ENCODE measurements at places on chromosomes 3 and 15.
A peak's percentile ranks its signal among the peaks of the same experiment; 100 is the strongest.

GRCh38 chr15:61762676-61763075 lies 297.6 kb downstream of the VPS13C start:
- DNase-seq, result no peak

- no peak for DNase-seq
These were observed 657.0 kb downstream of the TUSC7 start for GRCh38 chr3:117366574-117366973.

- DNase-seq, result no peak
These were observed 344.3 kb upstream of the TBL1XR1 start for GRCh38 chr3:177541541-177541940.

DNA sequence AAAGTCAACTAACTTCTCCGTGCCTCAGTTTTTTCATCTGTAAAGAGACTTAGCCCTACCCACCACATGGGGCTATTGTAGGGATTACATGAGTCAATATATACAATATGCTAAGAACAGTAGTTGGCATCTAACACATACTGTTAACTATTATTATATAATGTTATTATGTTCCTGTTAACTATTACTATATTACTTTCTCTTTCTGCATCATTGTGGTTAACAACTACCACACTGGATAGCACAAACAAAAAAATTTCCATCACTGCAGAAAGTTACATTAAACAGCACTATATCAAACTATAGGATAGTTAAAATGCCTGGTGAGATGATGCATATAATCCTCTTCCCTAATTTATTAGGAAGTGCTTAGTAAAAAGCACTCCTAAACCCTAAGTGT lies 23.7 kb downstream of the STAG1 start:
- no peak for DNase-seq

DNA sequence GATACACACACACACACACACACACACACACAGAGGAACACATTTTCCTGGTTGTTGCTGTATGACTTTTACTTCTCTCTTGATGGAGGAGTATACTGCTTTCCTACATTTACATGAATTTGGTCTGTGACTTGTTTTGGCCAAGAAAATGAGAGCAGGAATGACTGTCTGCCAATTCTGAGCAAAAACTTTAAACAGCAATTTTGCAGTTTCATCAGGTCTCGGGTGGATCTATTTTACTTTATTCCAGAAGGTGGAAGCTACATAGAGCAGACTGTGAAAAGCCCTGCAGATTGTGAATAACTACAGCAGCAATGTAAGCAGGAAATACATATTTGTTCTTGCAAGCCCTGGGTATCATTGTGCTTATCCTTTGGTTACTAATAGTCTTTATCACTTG lies 1350.0 kb upstream of the EPHA6 start:
- no peak for DNase-seq

DNA sequence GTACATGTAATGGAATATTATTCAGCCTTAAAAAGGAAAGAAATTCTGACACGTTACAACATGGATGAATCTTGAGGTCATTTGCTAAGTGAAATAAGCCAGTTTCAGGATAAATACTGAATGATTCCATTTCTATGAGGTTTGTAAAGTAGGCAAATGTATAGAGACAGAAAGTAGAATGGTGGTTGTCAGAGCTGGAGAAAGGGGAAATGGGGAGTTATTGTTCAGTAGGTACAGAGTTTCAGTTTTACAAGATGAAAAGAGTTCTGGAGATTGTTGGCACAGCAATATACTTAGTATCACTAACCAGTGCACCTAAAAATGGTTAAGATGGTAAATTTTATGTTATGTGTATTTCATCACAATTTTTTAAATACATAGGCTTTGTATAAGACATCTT lies 60.6 kb downstream of the USP8 start:
- DNase-seq, result no peak

DNA sequence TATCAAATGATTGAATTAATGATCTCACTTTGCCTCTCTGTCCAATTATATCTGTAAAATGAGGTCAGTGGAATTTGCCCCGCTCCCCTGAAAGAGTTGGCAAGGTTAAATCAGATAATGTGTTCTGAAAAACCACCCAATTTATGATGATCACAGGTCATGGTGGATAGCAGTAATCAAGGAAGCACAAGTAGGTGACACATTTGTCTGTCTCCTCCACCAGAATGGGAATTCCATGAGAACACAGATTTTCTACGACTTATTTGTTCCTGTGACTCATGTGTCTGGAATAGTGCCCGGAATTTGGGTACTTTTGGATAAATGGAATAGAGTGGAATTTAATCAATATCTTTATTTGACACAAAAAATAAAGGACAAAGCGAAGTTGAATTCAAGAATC lies 220.9 kb upstream of the SUCLG2 start:
- DNase-seq, result no peak

DNA sequence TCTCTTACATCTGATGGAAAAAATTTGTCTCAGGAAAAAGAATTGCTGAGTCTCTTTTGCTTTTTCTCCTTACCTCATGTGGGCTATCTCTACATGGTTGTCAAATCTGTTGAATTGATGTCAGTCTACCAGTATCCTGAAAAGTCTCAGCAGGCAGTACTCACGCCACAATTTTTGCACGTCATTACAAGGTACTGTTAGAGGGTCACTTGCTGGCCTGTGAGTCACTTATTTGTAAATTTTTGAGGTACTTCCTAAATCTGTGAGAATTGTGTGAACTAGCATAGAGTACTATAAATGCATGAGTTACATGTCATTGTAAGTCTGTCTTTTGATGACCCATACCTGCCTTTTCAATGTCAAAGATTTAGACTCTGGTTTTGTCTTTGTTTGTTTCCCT lies 15.9 kb downstream of the HPS3 start:
- DNase-seq, result no peak

GRCh38 chr3:123331006-123331405 lies 117.9 kb downstream of the ADCY5 start:
- no peak for DNase-seq

DNA sequence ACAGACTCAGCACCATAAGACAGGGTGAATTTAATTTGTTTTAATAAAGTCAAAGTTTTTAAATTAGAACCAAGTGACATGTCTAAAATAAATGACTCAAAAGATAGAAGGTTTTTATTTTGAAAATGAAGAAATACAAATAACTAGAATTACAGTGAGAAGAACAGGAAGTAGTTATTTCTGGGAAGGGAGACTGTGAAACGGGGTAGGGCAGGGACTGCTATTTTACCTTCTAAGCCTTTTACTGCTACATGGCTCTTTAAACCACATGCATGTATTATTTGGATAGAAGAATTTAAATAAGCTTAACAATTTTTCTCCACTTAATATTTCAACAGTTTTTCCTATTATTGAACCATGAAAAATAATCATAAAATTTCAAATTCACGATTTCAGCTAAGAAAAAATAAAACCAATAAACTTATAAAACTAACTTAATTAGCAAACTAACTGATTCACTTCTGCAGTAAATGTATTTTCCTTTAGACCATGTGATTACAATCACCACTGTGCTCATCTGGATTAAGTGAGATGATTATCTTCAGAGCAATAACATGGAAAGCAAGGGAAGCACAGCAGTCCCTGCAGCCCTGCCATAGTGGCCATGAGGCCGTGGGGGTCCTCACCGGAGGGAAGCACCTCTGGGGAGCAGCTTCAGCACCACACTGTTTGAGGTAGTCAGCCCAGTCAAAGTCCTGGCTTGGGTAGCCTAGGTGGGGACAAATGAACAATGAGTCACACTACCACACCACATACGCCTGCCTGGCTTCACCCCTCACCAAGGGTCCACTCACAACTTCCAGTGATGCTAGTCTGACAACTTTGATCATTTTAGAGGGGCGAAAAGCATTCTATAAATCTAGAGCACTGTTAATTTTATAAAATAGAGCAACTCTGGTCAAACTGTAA lies 28.3 kb upstream of the STIMATE start:
- no peak for DNase-seq

GRCh38 chr15:78790027-78790426 lies 21.2 kb downstream of the ADAMTS7 start:
- no peak for DNase-seq

DNA sequence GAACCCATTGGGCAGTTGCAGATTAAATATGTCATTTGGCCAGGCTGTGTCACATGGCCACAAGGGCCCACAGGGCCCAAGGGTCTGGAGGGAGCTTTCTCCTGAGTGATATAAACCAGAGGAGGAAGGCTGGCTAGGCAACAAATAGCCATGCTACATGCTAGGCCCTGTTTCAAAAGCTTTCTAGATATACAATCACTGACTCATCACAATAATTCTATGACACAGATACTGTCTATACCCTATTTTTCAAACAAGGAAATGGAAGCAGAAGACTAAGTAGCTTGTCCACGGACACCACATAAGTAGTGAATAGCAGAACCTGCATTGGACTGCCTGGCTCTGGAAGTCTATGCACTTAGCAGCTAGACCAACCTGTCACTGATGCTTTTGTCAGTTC lies 625.4 kb downstream of the NTRK3 start:
- DNase-seq, result no peak

DNA sequence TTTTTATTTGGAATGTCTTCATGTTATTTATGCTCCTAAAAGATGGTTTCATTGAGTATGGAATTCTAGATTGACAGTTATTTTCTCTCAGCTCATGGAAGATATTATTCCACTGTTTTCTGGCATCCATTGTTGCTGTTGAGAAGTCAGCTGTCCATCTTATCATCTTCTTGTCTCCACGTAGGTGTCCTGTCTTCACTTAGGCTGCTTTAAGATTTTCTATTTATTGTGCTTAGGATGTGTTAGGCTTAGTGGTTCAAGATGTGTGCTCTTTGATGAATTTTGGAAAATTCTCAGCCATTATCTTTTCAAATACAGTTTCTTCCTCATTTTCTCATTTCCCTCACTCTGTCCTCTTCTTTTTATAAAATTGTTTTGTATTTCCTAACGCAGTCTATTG lies 52.0 kb downstream of the SNRK start:
- no peak for DNase-seq

- DNase-seq, result no peak
These were observed 729.4 kb upstream of the CFAP20DC start for GRCh38 chr3:59779260-59779659.

GRCh38 chr3:134459562-134459961 lies 26.2 kb downstream of the ANAPC13 start:
- DNase-seq, result no peak

DNA sequence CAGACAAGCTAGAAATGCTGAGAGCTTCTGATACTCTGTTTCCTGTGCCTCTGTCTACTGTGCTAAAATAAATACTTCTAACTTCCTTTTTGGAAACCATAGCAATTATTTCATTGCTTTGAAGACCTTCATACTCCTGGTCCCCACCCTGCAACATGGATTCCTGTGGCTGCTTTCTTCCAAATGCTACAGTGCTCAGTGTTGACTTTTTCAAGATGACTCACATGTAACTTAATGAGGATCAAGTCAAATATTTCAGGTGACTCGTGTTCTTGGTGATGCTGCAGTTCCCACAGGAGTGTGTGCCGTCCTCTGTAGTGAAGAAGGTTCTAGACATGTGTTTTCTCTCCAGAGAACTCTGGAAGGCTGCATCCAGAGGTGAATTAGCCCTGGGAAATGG lies 288.6 kb downstream of the CLSTN2 start:
- DNase-seq, result no peak

DNA sequence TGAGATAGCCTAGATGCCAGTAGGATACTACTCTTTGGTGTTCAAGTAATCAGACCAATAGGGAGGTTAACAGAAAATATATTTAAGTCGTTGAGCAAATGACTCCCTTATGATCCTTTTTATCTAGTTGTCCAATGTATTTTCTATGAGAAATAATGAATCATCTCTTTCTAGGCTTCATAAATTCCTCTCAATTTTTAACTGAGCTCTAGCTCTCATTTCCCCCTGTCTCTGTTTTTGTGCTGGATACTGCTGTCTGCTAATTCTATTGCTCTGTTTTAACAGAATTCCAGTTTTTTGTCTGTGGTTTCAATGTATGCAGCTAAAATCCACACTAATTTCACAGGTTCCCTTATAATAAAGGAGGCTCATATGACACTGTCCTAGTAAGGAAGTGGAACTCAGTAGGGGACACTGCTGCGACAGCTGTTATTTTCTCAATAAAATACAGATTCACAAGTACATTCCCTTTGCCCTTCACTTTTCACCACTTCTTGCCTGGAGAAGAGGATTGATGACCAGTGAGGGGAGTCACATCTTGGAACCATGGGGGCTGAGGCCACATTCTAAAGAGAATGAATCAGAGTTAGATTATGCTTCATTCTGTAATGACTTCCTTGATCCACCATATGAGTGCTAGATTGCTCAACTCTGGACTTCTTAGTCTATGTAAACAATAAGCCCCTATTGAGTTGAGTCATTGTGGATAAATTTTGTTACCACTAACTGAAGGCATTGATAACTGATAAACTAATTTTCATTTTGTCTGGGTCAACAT lies 558.7 kb upstream of the KCNMB2 start:
- DNase-seq, result no peak

DNA sequence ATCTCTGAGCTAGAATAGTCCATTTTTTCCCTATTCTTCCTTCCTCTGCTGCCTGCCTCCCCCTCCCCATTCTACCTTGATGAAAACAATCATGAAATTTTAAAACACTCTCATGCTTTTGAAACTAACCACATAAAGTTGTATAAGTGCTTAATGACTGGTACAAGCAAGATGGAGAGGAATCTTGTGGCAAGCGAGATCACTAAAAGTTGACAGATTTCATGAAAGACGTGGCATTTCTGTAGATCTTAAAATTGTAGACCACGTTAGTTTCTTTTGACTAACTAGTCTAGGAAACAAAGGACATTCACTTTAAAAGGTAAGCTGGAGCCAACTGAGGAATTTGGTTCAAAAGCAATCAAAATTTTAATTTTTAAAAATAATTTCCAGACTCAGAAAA lies 35.4 kb downstream of the HHLA2 start:
- no peak for DNase-seq

DNA sequence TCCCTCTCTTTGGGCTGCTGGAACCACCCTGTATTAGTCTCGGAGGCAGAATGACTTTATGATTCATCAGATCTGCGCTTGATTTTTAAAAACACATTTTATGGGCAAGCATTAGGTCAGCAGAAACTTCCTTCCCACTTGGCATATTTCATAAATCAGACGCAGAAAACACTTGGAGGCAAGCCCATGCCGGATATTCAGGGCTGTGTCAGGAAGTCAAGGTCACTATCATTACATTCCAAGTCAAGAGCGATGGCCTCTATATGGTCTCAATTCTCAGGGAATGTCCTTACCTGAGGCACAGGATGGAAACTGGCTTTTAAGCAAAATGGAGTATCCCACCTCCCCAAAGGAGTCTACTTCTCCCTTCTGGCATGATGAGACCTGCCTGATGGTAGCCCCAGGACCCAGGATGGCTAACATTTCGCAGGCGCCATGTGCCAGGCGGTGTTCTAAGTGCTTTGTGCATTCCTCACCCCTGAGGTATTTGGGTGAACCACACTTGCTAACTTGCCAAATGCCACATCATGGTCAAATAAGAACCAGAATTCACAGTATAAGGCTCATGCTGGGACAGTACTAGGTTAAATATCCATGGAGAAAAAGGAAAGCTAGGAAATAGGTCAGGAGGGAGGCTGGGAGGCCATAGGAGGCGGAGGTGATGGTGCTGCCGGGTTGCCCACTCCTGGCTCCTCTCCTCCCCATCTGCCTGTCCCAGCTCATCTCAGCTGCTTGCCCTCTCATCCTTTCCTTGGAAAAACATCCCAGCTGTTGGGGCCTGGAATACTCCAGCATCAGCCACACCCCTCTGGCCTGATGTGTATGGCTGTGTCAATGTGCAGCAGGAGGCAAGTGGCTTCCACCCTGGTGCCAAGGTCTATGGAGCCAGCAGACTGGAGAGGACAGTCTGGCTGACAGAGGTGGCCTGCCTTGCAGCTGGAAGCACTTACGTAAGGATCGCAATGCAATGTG lies 18.8 kb downstream of the BCL2L10 start:
- no peak for DNase-seq

GRCh38 chr15:62254137-62254934 lies 89.3 kb upstream of the C2CD4B start:
- DNase-seq, result peak; percentile 51

- DNase-seq, result no peak
These were observed 14.3 kb upstream of the CAMKV start for GRCh38 chr3:49883998-49884397.

All from stimulated activated CD4-positive, alpha-beta T cell treated with anti-CD3 and anti-CD28 coated beads, Interleukin-1b, Interleukin-23, amount 100 ng/mL, for 1 hour (primary cell).